ENCODE measurements at places on chromosomes 3 and 15.

GRCh38 chr15:95492388-95493070 lies 838.0 kb upstream of the NR2F2 start:
- DNase-seq = no peak

DNA sequence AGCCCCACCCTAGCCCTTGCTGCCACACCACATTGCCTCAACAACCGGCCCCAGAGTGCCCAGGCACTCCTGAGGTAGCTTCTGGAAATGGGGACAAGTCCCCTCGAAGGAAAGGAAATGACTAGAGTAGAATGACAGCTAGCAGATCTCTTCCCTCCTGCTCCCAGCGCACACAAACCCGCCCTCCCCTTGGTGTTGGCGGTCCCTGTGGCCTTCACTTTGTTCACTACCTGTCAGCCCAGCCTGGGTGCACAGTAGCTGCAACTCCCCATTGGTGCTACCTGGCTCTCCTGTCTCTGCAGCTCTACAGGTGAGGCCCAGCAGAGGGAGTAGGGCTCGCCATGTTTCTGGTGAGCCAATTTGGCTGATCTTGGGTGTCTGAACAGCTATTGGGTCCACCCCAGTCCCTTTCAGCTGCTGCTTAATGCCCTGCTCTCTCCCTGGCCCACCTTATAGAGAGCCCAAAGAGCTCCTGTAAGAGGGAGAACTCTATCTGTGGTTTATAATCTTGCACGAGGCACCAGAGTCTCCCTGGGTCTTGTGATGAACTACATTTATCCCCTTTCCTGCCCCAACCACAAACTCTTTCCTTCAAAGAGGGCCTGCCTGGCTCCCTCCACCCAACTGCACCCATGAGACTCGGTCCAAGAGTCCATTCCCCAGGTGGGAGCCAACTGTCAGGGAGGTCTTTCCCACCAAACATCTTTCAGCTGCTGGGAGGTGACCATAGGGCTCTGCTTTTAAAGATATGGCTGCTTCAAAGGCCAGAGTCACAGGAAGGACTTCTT lies 39.1 kb downstream of the MESD start:
- DNase-seq = no peak

- no peak for DNase-seq
Observed at GRCh38 chr3:4529876-4530588, 36.9 kb downstream of the ITPR1 start.

DNA sequence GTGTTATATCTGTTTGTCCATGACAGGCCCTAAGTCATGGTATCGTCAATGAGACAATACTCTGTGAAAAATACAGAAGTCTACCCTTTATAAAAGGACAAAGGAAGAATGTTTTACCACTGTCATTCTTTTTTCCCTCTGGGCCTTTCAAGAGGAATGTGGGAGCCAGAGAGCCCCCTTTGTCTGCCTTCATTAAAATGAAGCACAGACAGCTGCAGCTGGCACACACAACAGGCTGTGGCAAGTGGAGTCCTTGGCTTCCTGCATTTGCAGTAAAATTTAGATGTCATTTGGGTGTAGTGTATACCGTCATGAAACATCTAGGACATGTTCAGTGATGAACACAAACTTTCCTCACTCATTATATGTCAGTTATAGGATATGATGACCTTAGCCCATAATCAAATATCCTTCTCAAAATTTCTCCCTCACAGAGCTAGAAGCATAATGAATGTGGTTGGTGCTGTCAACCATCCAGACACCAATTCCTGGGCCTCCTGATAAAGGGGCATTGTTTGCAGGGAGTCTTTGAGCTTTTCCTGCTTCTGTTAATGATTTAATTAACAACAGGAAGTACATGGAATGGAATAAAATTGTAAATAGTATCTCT lies 76.4 kb downstream of the DHX36 start:
- no peak for DNase-seq

DNA sequence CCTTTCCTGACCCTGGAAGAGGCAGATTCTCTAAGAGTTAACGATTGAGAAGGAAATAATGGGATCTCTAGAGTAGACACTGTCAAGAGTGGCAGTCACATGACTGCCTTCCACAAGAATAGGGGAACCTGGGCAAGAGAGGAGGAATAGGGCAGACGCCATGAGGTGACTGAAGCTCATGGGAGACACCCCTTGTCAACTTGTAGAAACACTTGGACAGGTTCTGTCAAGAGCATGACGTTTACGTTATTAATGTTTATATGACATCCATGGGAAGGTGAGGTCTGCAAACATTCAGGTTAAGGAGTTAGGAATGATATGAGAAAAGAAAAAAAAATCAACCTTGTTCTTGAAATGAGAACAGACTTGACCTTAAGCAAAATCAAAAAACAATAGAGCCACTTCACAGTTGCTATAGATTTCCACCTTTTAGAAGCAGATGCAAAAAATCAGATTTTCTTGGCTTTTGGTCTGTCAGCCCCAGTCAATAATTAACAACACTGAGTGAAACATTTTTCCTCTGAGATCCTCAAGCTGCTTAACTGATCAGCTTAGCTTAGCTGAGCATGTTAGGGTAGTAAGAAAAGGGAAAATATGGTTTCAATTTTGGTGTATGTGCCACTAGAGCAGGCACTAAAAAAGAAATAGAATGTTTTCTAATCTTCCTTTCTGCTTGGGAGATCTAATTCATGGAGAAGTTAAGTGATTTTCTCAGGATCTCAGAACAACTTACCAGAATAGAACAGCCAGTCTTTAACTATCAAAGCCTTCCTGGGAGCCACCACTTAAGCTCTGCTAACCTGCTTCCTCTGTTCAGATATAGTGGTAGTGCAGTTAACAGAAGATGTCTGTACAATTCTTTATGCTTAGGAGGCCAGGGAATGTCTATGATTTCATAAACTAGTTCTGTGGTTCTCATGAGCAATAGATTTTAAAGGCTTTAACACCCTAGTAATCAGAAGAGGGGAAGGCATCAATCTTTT lies 116.9 kb downstream of the B3GALNT1 start:
- no peak for DNase-seq
